ENCODE measurements at places on chromosomes 1 and 21.

DNA sequence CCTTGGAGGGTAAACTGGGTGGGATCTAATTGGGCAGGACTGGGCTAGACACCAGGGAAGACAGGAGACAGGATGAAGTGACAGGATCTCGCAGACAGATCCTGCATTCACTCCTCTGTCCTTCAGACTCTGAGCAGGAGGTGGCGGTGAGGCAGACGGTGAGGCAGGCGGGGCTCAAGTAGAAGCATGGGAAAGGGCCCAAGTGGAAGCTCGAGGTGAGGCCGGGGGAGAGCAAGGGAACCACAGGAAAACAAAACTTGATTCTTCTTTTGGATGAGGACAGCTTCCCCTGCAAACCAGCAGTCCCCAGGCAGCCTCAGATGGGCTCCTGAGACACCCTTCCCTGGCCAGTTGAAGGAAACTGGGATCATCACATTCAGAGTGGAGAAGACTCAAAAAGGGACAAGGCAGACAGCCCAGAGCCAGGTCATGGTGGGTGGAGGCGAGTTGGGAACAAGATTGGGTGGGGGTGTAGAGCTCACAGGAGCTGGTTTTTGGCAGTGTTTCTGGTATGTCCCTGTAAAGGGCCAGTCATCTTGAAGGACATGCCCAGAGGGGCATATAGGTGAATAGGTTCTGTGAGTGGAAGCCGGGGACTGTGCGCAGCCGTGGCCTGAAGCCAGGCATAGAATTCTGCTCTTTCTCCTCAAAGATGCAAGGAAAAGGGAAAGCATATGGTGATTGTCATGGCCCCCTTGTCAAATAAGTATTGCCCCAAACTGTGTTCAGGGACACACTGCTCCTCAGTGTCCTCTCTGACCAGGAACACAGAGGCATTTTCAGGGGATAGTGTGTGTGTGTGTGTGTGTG is 18.0 kb downstream of the INKA2 start:
- DNase-seq: no peak

GRCh38 chr1:97050506-97050905 is 328.9 kb downstream of the PTBP2 start:
- no peak for DNase-seq

- no peak for DNase-seq
Measured at GRCh38 chr1:248805876-248806275, 19.8 kb downstream of the SH3BP5L start.

GRCh38 chr1:36822648-36823047 is 211.7 kb downstream of the GRIK3 start:
- no peak for DNase-seq

DNA sequence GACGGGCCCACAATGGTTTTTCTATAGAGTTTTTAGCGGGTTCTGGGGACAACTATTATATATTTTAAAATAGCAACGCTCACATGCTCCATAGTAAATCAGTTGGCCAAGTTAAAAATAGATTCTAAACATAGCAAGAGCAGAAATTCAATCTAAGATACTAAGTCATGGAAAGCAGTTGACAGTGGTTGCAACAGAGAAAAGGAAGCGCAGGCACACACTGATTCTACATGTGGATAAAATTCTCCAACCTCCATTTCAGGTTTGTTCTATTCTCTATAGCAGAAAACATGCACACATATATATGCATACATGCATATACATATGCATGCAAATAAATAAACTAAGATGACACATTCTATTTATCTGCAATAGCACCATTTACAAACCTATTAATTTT is 89.6 kb upstream of the HNRNPU start:
- DNase-seq: no peak

DNA sequence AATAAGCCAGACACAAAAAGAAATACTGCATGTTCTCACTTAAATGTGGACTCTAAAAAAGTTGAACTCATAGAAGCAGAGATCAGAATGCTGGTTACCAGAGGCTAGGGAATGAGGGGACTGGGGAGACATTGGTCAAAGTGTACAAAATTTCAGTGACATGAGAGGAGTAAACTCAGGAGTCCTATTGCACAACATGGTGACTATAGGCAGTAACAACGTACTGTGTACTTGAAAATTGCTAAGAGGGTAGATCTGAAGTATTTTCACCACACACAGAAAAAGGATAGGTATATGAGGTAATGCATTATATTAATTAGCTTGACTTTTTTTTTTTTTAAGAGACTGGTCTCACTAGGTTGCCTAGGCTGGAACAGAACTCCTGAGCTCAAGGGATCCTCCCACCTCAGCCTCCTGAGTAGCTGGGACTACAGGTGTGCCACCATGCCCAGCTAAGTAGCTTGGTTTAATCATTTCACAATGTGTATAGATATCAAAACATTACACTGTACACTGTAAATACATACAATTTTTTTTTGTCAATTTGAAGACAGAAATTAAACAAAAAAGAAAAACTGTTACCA is 7.4 kb downstream of the ZNF496 start:
- no peak for DNase-seq

GRCh38 chr1:234932511-234933430 is 195.9 kb downstream of the TOMM20 start:
- no peak for DNase-seq

GRCh38 chr1:98854137-98854536 is 150.5 kb downstream of the PLPPR5 start:
- DNase-seq: no peak

DNA sequence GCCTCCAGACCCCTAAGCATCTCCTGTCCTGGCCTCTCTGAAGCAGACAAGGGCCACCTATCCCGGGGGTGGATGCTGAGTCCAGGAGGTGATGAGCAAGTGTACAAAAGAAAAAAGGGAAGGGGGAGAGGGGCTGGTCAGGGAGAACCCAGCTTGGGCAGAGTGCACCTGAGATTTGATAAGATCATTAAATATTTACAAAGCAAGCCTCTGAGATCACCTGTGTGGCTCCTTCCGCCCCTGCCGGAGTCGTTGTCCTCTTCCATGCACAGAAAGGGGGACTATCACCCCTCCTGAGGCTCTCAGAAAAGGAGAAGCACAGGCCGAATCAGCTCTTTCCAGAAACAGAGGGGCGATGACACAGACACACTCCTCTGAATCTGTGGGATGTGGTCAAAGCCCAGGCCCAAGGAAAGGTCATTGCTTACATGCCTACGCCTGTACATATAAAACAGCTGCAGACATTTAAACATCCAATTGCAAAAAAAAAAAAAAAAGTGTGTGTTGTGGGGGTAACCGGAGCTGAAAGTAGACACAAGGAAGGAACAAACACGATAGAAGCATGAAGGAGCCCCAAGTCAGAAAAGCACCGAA is 30.9 kb downstream of the PRSS38 start:
- no peak for DNase-seq

GRCh38 chr1:212982430-212983152 is 32.2 kb downstream of the VASH2 start:
- DNase-seq: no peak

GRCh38 chr21:46295177-46295770 is 9.1 kb downstream of the YBEY start:
- DNase-seq: no peak

- DNase-seq: no peak
Measured at GRCh38 chr1:117930484-117930883, 945 bp downstream of the WDR3 start.

GRCh38 chr1:72137656-72138055 is 144.7 kb downstream of the NEGR1 start:
- no peak for DNase-seq

- DNase-seq: no peak
Measured at GRCh38 chr1:184150776-184151531, 99.4 kb downstream of the TSEN15 start.

GRCh38 chr1:164735315-164736052 is 176.5 kb downstream of the PBX1 start:
- no peak for DNase-seq

DNA sequence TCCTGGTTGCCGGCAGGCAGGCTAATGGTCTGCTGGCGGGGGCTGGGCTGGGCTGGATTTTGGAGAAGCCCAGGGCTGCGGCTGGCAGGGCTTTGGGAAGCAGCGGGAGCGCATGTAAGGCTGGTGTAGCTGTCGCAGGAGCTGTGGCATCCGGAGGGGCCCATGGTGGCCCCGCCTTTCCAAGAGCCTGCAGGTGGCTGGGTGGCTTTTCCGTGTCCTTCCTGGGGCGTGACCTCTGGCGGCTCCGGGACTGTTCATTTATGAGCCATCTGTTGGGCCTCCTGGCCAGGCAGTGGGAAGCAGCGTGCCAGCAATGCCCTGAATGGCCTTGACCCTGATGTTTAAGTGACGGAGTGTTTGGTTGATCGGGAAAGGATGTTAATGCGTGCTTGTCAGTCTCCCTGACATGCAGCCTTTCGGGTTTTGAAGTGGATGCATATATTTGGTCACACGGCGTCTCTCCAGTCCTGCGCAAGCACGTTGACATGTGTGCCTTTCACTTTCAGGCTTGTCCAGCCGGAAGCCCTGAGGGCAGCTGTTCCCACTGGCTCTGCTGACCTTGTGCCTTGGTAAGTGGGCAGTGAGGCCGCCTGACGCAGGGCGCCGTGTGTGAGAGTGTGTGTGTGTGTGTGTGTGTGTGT is 38.5 kb downstream of the AGPAT3 start:
- no peak for DNase-seq

DNA sequence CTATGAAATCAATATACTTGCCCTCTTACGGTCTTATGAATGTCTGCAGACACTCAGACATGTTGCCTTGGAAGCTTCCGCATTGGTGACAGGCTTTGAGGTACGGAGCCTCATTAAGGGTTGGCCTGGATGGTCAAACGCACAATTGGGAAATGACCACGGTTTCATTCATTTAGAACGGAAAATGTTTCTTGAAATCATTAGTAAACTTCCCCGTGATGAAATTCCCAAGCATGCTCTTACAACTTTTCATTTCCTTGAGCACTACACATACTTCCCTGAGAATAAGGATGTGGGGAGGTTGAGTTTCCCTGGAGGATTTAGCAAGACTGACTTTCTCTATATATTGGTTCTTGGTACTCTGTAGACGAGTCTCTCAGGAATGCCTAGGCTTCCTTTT is 146.3 kb downstream of the HLX start:
- DNase-seq: no peak

- no peak for DNase-seq
Measured at GRCh38 chr1:63929106-63929478, 155.3 kb downstream of the ROR1 start.

- no peak for DNase-seq
Measured at GRCh38 chr1:29426701-29427279, 190.5 kb downstream of the PTPRU start.

Data from esophagus squamous epithelium (tissue), 5 donors.